NCI-H460 (cell line): ENCODE measurements at places on chromosomes 11 and 22. TPM values are rescaled to one million over a fixed set of nuclear protein-coding genes. Genes with fewer than 3 reads are reported as not detected.

Gene SMC1B
- total RNA-seq = 0.10 TPM in 1 of 2 replicates, not detected in the other

Gene HBG2
- total RNA-seq = not detected in 2 replicates

Gene DSCAML1
- total RNA-seq = not detected in 2 replicates

Gene OR6T1
- not detected in 2 replicates for total RNA-seq

Gene DUSP8
- 1.1 and 3.1 TPM in 2 replicates for total RNA-seq

Gene ST3GAL4
- 22.3 and 31.3 TPM in 2 replicates for total RNA-seq

Gene TEX12
- total RNA-seq = 0.10 TPM in 1 of 2 replicates, not detected in the other

Gene MS4A15
- total RNA-seq = not detected in 2 replicates

Gene P2RY2
- total RNA-seq = not detected in 2 replicates

Gene CCDC116
- not detected in 2 replicates for total RNA-seq

GRCh38 chr11:21612326-21612725 is 580.6 kb upstream of the ANO5 start:
- no peak for DNase-seq

GRCh38 chr11:63616953-63617352 is 2.7 kb upstream of the PLAAT3 start:
- DNase-seq = no peak

GRCh38 chr11:128135451-128135850 is 451.9 kb downstream of the ETS1 start:
- DNase-seq = no peak

DNA sequence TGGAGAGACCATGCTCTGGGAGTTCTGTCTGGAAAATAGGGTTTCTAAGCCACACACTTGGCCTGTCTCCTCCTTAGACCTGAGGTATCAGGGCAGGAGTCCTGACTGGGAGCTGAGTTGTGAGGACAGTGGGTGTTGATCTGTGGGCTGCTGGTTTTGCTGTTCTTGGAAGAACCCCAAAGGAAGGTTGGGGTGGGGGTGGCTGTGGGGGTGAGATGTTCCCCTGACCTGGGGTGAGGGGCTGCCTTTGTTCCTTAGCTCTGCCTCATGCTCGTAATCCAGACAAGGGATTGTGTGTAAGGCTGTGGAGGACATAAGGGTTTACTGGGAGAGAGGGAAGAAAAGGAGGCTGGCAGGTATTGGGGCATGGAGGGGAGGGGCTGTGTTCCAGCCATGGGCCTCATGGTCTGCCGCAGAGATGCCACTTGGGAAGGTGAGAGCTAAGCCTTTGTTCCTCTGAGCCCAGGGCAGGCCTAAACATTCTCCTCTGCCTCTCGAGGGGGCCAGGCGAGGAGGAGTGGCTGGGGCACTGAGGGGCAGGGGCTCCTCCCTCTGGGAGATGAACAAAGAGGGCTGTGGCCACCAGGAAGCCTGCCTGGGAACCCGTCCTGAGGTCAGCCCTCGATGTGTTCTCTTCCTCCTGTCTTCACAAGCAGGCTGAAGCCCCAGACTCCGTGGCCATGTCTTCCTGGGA is 4.4 kb downstream of the OTOG start:
- DNase-seq = no peak

GRCh38 chr11:70597751-70598625 is 199.7 kb downstream of the CTTN start:
- DNase-seq = no peak

- no peak for DNase-seq
These were observed 19.4 kb downstream of the GUCY1A2 start for GRCh38 chr11:106998916-106999188.

- no peak for DNase-seq
These were observed 1055.3 kb downstream of the BRD1 start for GRCh38 chr22:48772286-48772907.

DNA sequence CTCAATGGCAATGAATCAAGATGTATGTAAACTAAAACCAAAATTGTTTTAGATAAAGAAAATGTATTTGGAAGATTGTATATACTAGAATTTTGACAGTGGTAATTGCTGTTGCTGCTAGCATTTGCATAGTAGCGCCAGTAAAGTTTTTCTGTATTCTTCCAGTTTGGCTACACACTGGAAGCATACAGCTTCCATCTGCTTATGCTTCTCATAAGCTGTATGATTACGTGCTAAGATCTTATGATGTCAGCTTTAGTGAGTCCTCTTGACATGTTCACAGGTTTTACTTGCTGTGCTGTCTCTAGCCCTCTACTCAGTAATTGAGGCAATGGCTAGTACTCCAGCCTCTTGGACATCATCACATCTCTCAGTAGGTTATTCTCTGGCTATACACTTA is 256.3 kb downstream of the DDX10 start:
- no peak for DNase-seq

GRCh38 chr11:65849366-65849765 is 8.6 kb downstream of the CFL1 start:
- no peak for DNase-seq

DNA sequence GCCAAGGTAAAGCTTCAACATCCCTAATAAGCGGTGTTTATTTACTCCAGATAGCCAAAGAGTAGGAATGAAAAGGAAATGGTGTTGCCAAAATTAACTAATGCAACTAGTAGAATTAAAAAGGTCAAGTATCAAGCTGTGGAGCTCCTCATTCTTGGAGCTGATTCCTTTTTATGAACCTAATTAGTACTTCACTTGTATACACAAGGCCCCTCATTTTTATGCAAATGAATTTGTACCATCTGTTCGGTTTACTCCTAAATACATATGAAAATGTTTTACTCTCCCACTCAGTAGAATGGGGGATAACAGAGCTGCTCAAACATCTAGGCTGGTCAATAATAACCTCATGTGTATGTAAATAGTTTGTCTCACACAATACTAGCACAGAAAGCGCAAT is 426.4 kb upstream of the LUZP2 start:
- DNase-seq = no peak

DNA sequence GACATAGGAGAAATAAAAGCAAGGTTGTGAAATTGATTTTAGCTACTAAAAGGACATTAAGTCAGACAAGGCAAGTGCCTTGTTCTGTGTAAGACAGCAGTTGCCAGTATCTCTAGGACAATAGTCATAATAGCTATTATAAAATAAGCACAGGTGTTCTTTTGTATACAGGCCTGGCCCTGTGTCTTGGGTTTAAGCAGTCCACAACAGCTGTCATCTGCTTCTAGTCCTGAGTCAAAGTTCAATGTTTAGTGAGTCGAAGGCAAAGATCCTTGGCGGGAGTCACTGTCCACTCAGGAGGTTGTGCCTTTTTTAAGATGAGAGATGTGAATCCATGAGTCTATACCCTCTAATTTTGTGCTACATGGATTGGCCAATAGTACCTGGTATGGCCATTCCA is 79.5 kb downstream of the SC5D start:
- no peak for DNase-seq

GRCh38 chr11:110772863-110773262 is 60.6 kb upstream of the ARHGAP20 start:
- no peak for DNase-seq

DNA sequence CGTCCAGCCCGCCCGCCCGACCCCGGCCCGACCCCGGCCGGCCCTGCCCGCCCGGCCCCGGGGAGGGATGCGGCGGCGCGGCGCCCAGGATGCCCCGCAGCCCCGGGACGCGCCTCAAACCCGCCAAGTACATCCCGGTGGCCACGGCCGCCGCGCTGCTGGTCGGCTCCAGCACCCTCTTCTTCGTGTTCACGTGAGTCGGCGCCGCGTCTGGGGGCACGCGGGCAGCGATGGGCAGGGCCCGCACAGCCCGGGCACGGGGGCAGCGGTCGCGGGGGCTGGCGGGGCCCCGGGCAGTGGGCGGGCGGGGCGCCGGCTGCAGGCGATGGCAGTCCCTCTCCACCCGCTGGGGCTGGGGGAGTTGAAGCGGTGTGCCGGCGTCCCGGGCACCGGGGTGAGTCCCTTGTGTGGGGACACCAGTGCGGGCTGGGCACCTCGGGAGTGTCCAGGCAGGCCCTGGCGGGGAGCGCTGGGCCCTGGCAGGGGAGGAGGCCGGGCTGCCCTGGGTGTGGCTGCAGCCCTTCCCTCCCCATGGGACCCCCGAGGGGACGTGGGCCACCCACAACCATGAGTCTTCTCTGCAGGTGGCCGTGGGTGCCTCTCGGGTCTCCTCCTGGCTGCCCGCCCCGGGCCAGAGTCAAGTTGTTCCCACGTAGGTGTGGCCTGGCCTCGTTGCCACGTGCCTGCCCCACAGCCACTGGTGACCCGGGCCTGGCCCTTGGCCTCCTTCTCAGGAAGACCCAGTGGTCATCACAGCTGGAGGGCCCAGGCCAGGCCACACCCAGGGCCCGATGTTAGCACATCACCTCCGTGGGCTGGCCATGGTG is 468 bp downstream of the ZDHHC8 start:
- DNase-seq = no peak

DNA sequence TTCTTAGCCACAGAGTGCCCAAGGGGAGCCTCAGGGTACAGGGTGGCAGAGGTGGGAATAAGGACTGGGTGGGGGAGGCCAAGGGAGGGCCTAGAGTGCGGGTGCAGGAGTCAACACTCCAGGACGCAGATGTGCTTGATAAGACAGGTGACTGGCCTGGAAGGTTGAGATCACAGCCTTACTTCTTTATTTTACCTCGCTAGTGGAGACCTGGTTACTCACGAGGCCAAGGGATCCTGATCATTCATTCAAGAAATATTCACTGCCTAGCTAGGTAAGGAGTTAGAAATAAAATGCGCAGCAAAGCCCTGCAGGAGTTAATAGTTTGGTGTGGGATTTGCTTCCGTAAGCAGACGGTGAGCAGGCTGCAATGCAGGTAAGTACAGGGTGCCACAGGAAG is 13.2 kb upstream of the PEX26 start:
- DNase-seq = no peak

- DNase-seq = no peak
These were observed 8.3 kb downstream of the FXYD2 start for GRCh38 chr11:117816151-117816741.

GRCh38 chr11:68302256-68302655 is 10.1 kb upstream of the LRP5 start:
- DNase-seq = no peak

GRCh38 chr11:125871391-125872137 is 15.9 kb upstream of the HYLS1 start:
- peak; percentile 30 for DNase-seq

- no peak for DNase-seq
These were observed 693 bp upstream of the LINC01488 start for GRCh38 chr11:69480547-69481392.

DNA sequence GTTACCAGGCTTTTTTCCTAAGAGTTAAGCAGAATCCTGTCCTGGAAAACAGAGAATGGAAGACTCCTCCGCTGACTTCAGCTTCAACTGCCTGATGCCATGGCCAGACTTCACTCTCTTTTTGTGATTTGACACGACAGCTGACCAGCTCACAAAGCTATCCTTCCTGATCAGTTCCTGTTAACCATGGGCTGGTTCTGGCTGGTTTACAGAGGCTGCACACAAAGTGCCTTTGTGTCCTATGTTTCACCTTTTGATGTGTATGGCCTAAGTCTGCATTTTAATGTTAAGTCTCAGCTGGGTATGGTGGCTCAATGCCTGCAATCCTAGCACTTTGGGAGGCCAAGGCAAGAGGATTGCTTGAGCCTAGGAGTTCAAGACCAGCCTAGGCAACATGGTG is 11.1 kb downstream of the FOLR3 start:
- DNase-seq = no peak

DNA sequence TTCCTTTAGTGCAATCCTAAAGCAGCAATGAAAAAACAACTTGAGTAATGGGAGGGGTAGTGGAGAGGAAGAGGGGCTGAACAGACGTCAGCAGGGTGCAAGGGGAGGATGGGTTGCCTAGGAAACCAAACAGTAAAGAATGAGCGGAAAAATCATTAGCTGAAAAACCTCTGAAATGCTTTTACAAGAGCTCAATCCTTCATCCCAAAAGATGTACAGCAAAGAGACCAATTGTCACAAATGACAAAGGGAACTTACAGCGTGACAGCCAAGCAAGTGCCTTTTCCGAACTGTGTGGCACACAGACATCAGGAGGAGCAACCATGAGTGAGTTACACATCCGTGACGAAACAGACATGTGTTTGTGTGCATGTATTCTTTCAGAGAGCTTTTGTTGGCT is 104.6 kb downstream of the SIK3 start:
- DNase-seq = no peak

DNA sequence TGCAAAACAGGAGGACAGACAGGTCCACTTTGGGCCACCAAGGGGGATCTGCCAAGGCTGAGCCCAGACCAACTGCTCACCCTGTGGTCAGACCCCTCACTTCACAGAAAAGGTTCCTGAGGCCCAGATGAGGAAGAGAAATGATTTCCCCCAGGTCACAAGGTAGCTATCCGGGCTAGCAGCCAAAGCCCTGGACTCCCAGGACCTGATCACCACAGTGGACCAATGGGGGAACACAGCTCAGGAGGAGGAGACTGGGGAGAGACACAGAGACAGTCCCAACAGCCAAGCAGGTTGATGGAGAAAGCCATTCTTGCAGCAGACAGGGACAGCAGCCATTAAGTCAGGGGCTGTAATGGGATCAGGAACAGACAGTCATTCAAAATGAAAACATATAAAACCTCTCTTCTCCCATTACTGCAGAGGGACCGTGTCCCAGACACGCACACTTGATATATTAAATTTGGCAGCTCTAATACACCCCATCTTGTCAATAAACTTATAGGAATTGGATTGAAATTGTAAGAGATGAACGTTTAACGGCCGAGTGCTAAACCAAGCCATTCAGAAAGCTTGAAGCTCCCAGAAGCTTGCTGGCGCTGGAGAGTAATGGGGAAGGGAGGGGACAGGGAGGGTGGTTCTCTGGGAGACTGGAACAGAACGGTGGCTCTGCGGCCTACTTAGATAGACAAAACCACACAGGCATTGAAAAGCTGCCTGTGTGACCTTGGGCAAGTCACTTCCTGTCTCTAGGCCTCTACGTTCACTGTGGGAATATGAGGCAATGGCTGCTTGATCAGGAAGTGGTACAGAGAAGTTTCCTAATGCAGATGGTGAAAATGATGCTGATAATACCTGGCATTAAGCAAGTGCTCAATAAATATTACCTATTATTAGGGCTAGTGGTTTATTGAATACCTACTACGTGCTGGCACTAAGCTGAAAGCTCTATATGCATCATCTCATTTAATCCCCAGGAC is 16.0 kb downstream of the ZMAT5 start:
- DNase-seq = no peak

DNA sequence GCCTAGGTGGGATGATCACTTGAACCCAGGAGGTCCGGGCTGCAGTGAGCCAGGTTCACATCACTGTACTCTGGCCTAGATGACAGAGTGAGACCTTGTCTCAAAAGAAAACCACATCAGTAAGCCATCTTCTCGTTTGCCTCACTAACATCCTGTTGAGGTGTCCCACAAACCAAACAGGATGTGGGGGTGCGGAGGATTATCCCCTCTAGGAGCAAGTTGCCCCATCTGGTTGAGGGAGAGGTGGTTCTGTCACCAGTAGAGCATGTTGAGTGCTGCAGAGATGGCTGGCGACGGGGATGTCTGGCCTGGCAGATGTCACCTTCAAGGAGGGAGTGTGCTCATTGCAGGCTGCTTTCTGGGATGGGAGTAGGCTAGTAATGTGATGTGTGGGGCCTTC is 72.4 kb downstream of the ZNRF3 start:
- DNase-seq = no peak

GRCh38 chr11:97685695-97686094 is 1295.9 kb downstream of the JRKL start:
- no peak for DNase-seq
